Hematopoietic multipotent progenitor cell treated with erythropoietin and hydrocortisone succinate and interleukin-3 and kit ligand, for 4 days (in vitro differentiated cells): ENCODE measurements at places on chromosomes 13 and 19.

- peak; percentile 79 for DNase-seq
These were observed 7.6 kb downstream of the MBD3L2B start for GRCh38 chr19:7013678-7014077.

- DNase-seq = no peak
These were observed 586.7 kb upstream of the SGCG start for GRCh38 chr13:22594041-22594440.

DNA sequence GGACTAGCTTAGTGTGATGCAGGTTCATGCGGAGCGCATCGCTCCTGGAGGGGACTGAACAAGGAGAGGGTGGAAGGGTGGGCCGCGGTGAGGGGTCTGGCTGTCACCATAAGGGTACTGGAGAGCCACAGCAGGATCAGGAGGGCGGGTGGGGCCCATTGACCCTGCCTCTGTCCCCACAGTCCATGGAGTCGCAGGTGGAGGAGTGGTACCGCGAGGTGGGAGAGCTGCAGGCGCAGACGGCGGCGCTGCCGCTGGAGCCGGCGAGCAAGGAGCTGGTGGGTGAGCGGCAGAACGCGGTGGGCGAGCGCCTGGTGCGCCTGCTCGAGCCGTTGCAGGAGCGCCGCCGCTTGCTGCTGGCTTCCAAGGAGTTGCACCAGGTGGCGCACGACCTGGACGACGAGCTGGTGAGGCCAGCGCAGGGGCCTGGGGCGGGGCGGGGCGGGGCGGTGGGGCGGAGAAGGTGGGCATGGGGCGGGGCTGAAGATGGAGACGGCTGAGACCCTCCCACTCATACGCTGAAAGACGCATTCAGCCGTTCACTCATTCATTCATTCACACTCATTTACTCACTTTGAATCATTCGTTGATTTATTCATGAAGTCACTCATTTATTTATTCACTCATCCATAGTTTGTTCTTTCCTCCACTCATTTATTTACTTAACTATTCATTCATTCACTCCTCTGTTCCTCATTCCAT, 27.5 kb upstream of the SHKBP1 start:
- DNase-seq = peak; percentile 83

GRCh38 chr19:50377051-50377461, 799 bp downstream of the NR1H2 start:
- DNase-seq = peak; percentile 77

- peak; percentile 24 for DNase-seq
These were observed 89.7 kb downstream of the DCT start for GRCh38 chr13:94389604-94390351.

- DNase-seq = no peak
These were observed 971.6 kb upstream of the MIR17HG start for GRCh38 chr13:90375851-90376250.

- DNase-seq = no peak
These were observed 268.7 kb downstream of the NHLRC3 start for GRCh38 chr13:39306639-39307589.

- peak; percentile 41 for DNase-seq
These were observed 188.9 kb upstream of the TSC22D1 start for GRCh38 chr13:44765001-44765471.

DNA sequence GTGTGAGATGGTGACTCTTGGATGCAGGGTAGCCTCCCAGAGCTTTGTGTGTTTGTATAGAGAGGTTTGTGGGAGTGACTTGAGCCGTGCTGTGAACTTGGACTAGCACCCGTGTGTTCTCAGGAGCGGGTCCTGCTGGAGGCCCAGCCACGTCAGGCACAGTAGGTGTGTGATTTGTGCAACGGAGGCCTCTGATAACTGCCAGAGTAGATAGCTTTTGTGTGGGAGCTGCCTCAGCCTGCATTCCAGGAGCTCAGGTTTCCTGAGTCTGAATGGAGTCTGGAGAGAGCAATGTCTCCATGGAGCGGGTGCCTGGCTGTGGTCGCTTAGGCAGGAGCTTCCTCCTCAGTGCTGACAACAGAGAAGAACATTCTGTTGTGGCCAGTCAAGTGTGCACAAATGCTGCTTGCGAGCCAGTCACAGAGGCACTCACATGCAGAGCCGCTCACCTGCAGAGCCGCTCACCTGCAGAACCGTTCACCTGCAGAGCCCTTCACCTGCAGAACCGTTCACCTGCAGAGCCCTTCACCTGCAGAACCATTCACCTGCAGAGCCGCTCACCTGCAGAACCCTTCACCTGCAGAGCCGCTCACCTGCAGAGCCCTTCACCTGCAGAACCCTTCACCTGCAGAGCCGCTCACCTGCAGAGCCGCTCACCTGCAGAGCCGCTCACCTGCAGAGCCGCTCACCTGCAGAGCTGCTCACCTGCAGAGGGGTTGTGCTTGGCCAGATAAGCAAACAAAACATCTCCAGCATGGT, 32.6 kb downstream of the TFDP1 start:
- peak; percentile 18 for DNase-seq

GRCh38 chr13:27088619-27089018, 83.0 kb downstream of the USP12 start:
- no peak for DNase-seq

DNA sequence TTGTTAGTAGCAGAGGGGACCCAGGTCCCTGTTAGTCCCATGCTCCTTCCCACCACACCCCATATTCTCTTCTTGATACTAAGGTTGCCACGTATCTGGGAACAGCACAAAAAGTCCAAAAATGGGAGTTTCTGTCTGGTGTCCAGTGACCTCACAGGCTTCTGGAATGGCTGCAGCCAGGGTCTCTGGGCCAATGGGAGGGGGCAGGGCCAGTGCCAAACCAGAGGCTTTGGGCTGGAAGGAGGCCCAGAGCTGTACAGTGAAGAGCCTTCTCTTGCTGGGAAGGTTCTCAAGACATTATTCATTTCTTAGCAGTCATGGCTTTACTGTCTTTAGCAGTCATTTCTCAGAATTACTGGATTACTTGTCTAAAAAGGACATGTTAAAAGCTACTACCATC, 119.2 kb downstream of the FRY start:
- DNase-seq = no peak

DNA sequence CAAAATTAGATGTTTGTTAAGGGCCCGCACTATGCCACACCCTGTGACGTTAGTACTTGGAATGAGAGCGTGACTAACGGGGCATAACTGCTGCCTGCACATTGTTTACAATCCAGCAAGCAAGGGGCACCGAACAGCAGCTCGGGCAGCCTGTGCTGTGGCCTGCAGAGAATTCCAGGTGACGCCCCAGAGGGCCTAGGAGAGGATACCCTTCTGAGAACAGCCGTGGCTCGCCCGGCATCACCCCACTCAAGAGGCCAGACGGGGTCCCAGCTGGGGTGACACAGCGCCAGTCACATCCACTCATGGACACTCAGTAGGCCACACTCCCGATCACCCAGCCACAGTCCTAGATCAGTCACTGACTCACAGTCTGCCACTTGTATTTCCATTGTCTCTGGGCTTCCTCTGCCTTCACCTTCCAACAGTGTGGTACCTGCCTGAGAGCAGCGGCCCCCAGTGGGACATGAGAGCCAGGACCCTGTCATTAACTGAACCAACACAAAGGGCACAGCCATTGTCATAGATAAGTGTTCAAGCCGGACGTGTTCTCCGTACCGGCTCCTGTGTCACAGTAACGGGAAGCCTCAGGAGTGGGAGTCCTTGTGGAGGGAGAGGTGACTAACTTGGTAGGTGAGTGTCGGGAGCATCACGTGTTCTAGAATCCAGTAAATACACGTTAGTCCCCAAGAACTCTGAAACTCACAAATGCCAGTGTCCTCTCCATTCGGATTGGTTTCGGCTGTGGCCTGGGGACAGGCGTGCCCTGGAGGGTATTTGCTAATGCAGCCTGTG, 7.5 kb downstream of the ZNF331 start:
- no peak for DNase-seq

- no peak for DNase-seq
These were observed 5.9 kb downstream of the ANO8 start for GRCh38 chr19:17328517-17329365.

- no peak for DNase-seq
These were observed 5.8 kb downstream of the CRYL1 start for GRCh38 chr13:20519875-20520274.

GRCh38 chr19:42468273-42468796, 25.6 kb upstream of the CXCL17 start:
- DNase-seq = no peak

- no peak for DNase-seq
These were observed 30.7 kb downstream of the NDFIP2 start for GRCh38 chr13:79511611-79512010.

DNA sequence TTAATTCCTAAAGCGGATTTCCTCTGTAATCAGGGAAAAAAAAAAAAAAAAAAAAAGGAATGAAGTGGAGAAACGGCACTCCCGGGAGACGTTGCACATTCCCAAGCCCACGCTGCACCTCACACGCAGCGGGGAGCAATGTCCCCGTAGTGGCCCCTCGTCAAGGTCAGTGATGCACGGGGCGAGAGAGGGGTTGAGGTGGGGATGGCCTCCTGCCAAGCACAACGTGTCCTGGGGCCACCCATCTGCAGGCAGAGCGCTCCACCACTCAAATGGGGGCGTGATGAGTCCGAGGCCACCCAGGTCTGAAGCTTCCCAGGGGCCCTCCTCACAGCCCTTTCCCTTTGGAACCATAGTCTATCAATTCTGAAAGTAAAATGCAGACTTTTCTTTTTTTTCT, 15.1 kb downstream of the PLK5 start:
- no peak for DNase-seq
